ENCODE measurements at places on chromosomes 7 and 10. TPM values are rescaled to one million over a fixed set of nuclear protein-coding genes. Genes with fewer than 3 reads are reported as not detected.

Gene FZD8
- 11.8 TPM for total RNA-seq

Gene C10orf105
- not detected for total RNA-seq

GRCh38 chr7:34341326-34341725 lies 316.7 kb upstream of the NPSR1 start:
- no peak for ATAC-seq

Gene VWDE
- not detected for total RNA-seq

Gene PDE1C
- 23.7 TPM for total RNA-seq
